Esophagus squamous epithelium (tissue), 5 donors: ENCODE measurements at places on chromosomes 2 and 18. TPM values are rescaled to one million over a fixed set of nuclear protein-coding genes. Genes with fewer than 3 reads are reported as not detected.

UGT1A5 gene
- total RNA-seq: 9.7 TPM

DNA sequence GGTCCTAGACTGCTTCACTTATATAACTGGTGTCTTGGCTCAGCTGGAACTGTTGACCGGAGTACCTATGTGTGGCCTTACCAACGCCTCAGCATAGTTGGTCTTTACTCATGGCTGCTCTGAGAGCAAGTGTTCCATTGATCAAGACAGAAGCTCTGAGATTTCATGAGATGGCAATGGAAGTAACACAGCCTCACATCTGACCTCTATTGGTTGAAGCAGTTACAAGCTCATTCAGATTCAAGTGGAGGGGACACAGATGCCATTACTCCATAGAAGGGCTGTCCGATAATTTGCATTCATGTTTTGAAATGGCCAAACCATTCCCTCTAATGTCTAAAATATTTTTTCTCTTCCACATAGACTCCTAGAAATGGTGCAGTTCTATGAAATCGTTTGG lies 46.4 kb upstream of the STK39 start:
- H3K27ac ChIP-seq: no peak overlapping the region
- H3K4me1 ChIP-seq: no peaks in the 10 kb centered on the region
- no peaks in the 10 kb centered on the region for H3K27me3 ChIP-seq
- DNase-seq: no peak

GRCh38 chr2:151972241-151973012 lies 126.4 kb downstream of the CACNB4 start:
- H3K4me3 ChIP-seq: no peak overlapping the region
- no peaks in the 10 kb centered on the region for H3K27me3 ChIP-seq
- peaks cover 10% of the 10 kb centered on the region for H3K4me1 ChIP-seq
- DNase-seq: no peak

DNA sequence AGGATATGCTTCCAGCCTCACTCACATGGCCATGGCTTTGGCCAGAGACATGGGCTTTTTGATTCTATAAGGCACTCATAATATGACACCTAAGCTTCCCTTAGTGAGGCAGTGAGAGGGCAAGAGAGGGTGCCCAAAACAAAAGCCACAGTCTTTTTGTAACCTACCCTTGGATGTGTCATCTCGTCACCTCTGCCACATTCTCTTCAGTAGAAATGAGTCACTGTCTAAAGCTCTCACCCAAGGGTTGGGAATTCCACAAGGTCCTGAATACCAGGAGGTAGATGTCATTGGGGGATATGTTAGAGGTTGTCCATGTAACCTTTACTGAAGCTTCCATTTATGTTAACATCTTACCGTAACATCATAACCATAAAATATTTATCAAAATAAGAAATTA lies 108.4 kb downstream of the ALMS1 start:
- no peaks in the 10 kb centered on the region for H3K27me3 ChIP-seq
- H3K4me1 ChIP-seq: no peaks in the 10 kb centered on the region
- DNase-seq: no peak
- H3K27ac ChIP-seq: no peak overlapping the region
- no peak overlapping the region for H3K4me3 ChIP-seq
- H3K36me3 ChIP-seq: peaks cover 28% of the 10 kb centered on the region

DNA sequence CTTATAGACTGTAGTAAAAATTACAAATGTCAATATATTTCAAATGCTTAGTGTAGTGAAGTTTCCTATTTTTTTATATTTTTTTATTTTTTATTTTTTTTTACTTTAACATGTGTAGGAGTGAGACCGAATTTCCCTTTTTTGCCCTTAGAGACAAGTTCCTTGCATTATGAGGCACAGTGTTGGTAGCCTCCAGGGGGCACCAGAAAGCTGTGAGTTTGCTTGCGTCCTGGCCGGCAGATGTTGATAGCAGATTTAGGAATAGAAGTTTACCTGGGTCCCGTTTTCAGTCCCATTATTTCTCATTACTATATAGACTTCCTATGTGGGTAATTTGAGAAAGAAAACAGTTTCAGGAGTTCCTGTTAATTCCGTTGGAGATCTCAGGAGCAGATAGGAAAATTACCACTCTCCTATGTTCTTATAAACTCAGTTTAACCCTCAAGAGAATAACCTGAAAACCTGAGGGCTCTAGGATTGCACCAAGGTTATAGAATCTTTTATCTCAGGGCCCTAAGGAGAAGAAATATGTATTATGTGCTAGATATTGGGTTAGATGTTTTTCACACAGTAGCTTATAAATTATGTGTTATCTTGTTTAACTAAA lies 157.5 kb upstream of the SESTD1 start:
- H3K36me3 ChIP-seq: no peaks in the 10 kb centered on the region
- no peaks in the 10 kb centered on the region for H3K27me3 ChIP-seq
